HL-60 (cell line): ENCODE measurements at places on chromosomes 16 and 17.

GRCh38 chr16:57133031-57133430 lies 40.6 kb downstream of the CPNE2 start:
- DNase-seq, result no peak

- no peak for DNase-seq
Observed at GRCh38 chr17:73462823-73463222, 151.0 kb upstream of the CDC42EP4 start.

GRCh38 chr16:84198401-84198800 lies 7.4 kb downstream of the ADAD2 start:
- DNase-seq, result no peak

DNA sequence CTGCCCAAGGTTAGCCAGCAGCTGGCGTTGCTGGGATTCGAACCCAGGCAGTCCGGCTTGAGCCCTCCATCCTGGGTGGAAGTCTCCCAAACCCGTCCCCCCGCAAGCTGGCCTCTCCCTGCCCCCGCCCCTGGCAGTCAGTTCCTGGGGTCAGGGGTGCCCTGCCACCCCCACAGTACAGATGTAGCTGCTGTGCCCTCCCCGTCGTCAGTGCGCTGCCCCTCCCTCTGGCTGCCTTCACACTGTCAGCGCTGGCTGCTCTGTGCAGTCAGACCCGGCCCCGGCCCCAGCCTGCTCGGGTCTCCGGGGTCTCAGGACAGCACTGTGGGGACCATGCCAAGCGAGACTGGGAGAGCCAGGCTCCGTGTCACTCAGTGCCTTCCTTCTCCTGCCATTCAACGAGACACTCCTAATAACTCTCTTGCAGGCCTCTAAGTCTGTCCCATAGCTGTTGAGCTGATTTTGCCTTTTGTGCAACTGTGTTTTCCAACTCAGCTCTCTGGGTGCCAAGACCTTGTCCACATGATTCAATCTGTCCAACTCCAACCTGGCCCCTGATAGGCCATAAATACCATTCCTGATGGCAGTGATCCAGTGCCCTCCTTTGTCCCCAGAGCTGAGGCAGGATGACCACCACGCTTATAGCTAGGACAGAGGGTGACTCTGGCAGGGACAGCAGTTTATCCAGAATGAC lies 55.5 kb upstream of the IL34 start:
- DNase-seq, result no peak

GRCh38 chr16:2751577-2752034 lies 832 bp upstream of the SRRM2 start:
- DNase-seq, result no peak

DNA sequence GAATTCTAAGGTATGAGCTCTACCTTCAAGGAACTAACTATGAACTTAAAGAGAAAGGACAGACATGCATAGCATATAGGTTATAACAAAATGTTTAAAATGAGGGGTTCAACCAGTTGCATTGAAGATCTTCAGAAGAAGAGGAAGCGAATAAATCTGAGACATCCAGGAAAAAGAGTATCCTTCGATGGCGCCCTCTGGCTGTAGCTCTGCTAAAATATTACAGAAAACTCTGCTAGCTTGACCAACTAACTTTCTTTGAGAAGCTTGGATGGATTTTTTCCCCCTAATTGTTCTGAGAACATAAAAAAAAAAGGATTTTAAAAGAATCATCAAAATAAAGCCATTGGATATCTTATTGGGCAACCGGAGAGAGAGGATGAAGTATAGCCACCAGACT lies 659.9 kb upstream of the SOX9 start:
- peak; percentile 21 for DNase-seq

- DNase-seq, result no peak
Observed at GRCh38 chr17:9544221-9544620, 31.4 kb downstream of the STX8 start.

- DNase-seq, result no peak
Observed at GRCh38 chr17:13538841-13539411, 62.8 kb downstream of the HS3ST3A1 start.

GRCh38 chr16:88924834-88925539 lies 52.0 kb downstream of the CBFA2T3 start:
- no peak for DNase-seq

GRCh38 chr16:77399546-77399945 lies 35.3 kb downstream of the ADAMTS18 start:
- no peak for DNase-seq

GRCh38 chr17:62796291-62796690 lies 11.8 kb downstream of the MARCHF10 start:
- DNase-seq, result no peak
